ENCODE measurements at places on chromosomes 12 and 14. TPM values are rescaled to one million over a fixed set of nuclear protein-coding genes. Genes with fewer than 3 reads are reported as not detected.

CCDC196 gene
- total RNA-seq, result not detected

SMCO3 gene
- total RNA-seq, result 0.32 TPM

UNG gene
- total RNA-seq, result 39.1 TPM

GUCY2C gene
- not detected for total RNA-seq

SLC5A8 gene
- total RNA-seq, result not detected

COX8C gene
- not detected for total RNA-seq

LUM gene
- total RNA-seq, result 2.3 TPM

TAS2R30 gene
- 4.9 TPM for total RNA-seq

Measured in epithelial cell of umbilical artery (primary cell).